ENCODE measurements at places on chromosomes 13 and 19.

DNA sequence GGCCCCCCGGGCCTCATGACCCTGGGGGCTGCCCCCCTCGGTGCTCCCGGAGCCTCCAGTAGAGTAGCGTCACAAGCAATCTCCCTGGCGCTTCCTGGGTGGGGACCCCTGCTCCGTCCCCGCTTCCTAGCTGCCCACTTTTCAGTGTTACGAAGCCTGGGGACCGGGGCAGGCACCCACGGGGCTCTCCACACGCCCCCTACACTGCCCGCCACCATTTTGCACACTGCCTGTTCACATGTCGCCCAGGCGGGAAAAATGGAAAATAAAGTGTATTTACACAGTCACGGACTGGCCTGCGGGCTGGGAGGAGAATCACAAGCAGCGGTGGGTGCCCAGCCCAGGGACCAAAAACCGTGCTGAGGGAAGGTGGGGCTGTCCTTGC lies 9.5 kb downstream of the PRR36 start:
- no peak for DNase-seq

DNA sequence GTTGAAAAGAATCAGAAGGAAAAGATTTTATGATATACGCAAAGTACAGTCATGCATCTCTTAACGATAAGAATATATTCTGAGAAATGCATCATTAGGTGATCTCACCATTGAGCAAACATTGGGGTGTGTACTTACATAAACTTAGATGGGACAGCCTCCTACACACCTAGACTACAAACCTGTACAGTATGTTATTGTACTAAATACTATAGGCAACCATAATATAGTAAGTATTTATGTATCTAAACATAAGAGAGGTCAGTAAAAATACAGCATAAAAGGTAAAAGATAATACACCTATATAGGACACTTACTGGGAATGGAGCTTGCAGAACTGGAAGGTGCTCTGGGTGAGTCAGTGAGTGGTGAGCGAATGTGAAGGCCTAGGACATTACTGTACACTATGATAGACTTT lies 254.6 kb downstream of the SPRY2 start:
- DNase-seq = no peak

DNA sequence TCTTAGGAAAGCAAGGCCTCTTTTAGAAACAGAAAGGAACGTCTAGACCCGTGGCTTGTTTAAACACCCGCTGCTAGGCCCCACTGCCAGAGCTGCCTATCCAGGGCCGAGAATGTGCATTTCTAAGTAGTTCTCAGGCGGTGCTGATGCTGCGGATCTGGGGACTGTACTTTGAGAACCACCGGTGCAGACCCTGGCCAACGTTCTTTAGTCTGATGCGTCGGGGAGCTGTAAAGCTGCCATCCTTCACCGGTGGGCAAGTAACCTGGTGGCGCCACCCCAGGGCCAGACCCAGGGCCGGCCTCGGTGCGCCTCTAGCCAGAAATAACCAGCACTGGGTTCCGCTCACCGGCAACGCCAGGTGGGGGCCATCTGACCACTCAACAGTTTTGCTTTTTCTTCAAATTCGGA lies 47.1 kb downstream of the TGDS start:
- no peak for DNase-seq

DNA sequence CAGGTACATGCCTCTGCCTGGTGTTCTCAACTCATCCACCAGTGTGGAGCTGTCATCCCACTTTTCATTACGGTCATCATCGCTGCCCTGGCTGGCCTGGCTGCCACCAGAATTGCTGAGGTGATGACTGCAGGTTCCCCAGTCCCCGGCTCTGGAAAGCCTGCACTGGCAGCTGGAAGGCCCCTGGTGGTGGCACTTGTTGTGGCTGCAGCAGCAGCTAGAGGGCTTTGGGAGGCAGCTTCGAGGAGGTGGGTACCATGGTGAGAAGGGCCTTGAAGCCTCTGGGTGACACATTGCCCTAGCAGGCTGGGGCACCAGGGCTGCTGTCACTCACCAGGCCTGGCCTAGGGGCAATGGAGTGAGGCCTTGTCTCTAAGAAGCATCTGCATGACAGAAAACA lies 25.3 kb upstream of the ZNF14 start:
- DNase-seq = no peak

GRCh38 chr13:40615619-40616018 lies 50.8 kb downstream of the FOXO1 start:
- DNase-seq = no peak

DNA sequence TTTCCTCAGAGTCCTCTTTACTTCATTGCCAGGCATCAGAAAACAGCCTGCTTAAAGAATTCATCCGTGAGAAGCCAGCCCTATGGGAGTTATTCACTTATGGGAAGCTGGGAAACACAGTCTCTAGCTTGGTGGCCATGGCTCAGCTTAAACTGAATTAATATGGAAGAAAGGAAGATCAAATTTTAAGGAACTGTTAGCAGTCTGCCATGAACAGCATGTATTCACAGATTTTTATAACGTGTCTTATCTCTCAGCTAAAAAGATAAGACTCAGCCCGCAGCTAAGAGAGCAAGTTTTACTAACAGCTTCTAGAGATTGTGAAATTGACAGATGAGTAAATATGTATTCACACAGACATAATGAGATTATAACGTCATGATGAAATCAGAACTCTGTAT lies 253.7 kb upstream of the RXFP2 start:
- DNase-seq = no peak

GRCh38 chr13:42078128-42078808 lies 29.8 kb downstream of the DGKH start:
- no peak for DNase-seq

- DNase-seq = no peak
Measured at GRCh38 chr13:112790735-112791641, 101.2 kb downstream of the ATP11A start.
